ENCODE measurements at places on chromosomes 1 and 21.

DNA sequence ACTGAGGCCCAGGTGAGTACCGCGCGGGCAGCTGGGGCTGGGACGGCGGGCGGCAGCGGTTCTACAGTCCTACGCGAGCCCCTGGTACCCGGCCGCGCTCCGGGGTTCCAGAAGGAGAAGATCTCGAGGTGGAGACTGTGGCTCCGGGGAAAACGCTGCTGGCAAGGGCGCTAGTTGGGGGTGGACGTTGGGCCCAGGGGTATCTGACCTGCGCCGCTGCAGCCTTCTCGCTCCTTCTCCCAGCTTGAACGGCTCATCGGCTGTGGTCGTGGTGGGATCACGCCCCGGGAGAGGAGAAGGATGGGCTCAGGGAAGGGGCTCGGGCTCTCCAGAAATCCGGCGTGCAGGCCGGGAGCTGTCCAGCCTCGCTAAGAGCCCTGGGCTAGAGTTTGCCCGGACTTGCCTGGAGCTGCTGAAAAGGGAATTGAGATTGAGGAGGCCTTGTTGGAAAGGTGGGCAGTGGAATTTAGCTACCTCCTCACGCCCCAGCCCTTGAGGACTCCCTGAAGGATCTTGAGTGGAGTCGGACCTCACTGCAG, 1.1 kb upstream of the POU3F1 start:
- no peak for DNase-seq

DNA sequence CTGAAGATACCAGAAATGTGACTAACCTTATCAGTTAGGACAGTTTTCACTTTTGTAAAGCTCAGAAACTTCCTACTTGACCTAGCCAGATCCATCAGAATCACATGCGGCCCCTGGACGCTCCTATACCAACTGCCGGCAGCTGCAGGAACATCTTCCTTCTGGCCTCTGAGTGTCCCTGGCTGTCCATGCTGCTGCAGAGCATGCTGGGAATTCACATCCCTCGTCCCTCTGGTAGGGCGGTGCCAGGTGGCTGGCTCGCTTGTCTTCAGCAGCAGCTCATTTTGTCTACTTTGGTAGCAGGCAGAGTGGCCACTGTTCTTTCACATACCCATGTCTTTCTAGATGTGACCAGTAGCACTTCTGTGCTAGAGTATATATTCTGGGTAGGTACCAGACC, 34.4 kb downstream of the HHAT start:
- no peak for DNase-seq

DNA sequence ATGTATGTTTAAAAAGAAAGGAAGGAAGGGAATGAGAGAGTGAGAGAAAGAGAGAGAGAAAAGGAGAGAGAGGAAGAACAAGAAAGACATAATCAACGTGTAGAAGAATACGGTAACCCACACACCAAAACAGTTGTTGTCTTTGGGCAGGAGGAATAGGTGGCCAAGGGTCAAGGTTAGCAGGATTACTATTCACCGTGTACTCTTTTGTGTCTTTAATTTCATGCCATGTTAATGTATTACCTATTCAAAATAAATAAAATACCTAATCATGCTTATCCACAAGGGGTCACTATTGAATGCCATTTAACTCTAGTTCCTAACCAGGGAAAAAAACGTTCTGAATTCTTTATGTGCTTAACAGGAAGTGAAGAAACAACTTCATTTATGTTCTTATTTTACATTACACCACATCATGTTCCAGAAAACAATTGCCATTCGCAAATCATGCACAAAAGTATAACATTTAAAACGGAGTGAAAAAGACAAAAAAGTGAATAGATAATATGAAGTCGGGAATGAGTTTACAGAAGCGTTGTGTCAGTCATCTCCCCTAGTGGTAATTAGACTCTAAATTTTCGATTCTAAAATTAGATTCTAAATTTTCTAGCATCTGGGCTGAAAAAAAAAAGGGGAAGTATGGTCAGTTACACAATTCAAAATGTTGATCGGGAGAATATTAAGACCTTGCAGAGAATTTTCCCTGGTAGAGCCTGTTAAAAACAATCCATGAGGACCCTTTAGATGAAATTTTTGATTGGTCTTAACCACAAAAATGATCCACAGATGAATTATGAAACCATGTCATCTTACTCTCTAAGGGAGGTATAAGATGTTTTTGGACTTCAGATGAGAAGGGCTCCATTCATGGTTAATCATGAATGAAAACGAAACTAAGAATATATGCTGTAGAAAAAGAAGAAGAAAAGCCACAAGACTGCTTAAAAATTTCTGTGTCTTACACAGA, 700 bp upstream of the KMO start:
- DNase-seq, result no peak

DNA sequence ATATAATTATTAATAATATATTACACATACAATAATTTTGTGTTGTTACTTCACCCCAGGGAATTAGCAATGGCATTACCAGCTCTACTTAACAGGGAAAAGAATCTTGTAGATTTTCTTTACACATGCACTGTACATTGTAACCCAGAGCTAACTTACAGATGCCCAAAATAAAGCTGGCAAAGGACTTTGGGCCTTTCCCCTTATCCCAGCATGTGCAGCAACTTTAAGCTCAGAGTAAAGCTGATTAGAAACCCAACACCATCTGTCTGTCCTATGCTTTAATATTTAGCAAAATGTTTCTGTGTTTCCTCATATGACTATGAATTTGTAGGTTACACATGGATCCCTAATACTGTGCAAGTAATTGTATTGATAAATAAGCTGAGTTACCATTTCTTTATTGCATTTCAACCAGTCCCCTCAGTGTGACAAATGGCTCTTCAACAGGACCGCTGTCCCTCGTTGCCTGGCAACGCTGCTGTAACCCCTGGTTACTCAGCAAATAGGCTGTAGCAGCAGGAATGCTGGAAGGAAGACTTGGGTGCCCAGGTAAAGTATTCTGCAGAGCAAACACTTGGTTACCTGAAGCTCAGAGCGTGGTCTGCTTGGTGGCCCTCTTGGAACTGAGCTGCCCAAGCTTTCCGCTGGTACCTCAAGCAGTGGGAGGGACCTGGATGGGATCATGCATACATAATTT, at the start of gene USH2A:
TSS of gene USH2A (minus strand) at position 628 of the 700 bp plus-strand sequence. CDS start 1,112 bp downstream, outside the sequence.
- no peak for DNase-seq

DNA sequence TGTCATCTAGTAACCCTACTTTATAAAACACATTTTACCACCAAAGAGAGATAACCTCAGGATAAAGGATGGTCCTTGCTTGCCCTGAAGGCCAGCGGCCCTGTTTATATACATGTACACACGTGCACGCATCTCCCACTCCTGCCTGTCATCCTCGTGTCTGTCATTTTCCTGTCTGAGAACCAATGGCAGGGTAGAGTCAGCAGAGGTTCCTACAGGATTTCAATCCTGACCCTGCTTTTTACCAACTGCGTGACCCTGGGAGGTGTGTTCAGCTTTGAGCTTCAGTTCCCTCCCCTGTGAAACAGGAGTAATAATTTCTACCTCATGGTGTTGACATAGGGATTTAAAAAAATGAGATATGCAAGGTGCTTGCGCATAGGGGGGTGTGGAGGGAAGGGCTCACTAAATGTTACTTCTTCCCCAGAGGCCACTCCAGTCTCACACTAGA, 12.3 kb upstream of the RASSF5 start:
- no peak for DNase-seq

- DNase-seq, result no peak
Observed at GRCh38 chr1:151314137-151314875, 12.9 kb downstream of the PI4KB start.

GRCh38 chr1:6657138-6657537, 32.5 kb downstream of the THAP3 start:
- DNase-seq, result no peak

GRCh38 chr21:16028142-16028541, 298.4 kb downstream of the USP25 start:
- DNase-seq, result no peak

GRCh38 chr21:40139636-40140035, 272.4 kb downstream of the PCP4 start:
- no peak for DNase-seq

DNA sequence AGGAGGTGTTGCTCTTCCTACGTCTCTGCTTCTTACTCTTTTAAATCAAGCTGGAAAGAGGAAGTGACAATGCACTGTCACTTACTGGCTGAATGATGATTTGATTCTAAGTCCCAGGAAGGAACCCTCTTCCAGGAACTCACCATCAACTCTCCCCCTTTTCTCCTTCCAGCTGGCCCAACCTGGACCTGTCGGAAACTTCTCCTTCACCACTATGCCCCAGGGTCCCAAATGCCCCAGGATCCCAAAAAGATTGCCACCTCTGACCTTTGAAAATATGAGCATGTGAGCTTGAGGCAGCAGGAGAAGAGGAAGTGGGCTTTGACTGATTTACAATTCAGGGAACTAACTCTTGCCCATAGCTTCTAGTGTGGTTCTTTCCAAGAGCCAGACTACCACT, 5.3 kb upstream of the ADAMTS5 start:
- DNase-seq, result no peak

- DNase-seq, result no peak
Observed at GRCh38 chr1:115059316-115059715, 29.7 kb downstream of the TSHB start.

- DNase-seq, result no peak
Observed at GRCh38 chr1:1157914-1158710, 15.6 kb upstream of the TTLL10 start.

- DNase-seq, result no peak
Observed at GRCh38 chr1:28517649-28517999, 11.8 kb downstream of the RCC1 start.

DNA sequence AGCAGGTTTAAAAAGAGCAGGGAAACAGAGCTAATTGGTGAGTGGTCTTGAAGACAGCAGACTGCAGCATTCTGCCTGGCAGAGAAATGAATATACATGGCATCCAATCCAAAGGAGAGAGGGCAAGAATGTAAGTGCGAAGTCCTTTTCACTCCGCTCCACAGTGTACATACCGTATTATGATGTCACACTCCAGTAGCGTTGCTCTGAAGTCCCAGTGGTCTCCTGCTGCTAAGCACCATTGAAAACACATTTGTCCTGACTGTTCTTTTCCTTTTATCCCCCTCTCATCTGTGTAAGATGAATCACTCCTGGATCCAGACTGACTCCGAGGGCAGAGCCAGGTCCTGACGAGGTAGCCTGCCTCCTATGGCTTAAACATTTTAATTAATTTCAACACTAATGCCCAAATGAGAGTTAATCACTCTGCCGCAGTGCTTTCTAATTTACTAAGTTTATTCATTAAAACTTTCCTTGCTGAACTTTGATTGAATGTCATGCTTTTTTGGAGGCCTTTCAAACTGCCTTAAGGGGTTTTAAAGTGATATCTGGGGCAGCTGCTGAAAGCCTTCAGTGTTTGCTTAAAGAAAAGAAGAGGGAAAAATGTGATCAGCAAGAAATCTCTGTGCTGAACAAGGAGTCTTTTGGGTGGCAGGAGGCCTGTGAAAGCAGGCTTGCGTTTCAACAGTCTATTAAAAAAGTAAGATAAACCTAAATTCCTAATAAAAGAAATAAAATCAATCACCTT, 227.2 kb downstream of the ATG4C start:
- no peak for DNase-seq

Measured in activated CD8-positive, alpha-beta memory T cell treated with anti-CD3 and anti-CD28 coated beads for 1 hour (primary cell).